ENCODE measurements at places on chromosomes 16 and 17.

- peak; percentile 79 for DNase-seq
Observed at GRCh38 chr17:77834170-77835115, 124.1 kb upstream of the TNRC6C start.

- peak; percentile 20 for DNase-seq
Observed at GRCh38 chr16:79645701-79646100, 45.2 kb upstream of the MAF start.

DNA sequence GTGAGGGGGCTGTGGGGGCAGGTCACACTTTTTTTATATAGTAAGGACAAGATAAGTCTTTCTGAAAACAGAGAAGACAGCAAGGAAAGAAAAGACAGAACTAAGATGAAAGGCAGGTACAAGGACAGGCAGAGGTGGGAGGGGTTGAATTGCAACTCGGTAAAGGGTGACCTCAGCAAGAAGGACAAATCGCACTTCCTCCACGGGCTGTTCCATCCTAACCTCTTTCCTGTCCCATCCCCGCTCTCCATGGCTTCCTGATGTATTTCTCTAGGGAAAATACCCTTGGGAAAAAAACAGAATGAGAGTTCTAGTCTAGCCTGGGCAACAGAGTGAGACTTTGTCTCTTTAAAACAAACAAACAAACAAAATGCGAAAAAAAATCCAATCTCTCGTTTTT, 57.3 kb downstream of the ARHGAP17 start:
- DNase-seq, result no peak

DNA sequence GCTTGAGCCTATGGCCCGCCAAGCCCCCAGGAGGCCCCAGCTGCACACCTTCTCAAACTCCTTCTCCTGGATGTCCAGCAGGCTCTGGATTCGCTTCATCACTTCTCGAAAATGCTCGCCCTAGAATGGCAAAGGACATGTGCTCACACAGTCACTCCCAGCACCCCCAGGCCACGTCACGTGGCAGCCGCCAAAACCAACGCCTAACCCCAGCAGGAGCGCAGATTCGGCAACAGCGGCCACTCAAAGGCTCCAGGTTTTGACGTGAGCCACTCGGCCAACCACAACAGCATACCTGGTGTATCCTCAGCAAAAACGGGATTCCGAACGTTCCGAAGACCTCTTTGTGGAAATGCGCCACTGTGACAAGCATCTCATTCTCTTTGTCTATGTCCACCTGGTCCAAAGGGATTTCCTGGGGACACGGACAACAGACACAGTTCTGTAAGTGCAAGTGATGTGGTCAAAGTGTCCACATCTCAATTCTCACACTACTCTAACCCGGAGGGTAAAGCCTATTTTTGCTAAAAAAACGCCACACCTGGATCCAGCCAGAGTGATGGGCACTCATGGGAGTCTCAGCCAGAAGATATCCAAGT, 12.7 kb downstream of the LITAFD start:
- DNase-seq, result no peak

- DNase-seq, result no peak
Observed at GRCh38 chr17:48478224-48479013, 48.4 kb upstream of the SKAP1 start.

DNA sequence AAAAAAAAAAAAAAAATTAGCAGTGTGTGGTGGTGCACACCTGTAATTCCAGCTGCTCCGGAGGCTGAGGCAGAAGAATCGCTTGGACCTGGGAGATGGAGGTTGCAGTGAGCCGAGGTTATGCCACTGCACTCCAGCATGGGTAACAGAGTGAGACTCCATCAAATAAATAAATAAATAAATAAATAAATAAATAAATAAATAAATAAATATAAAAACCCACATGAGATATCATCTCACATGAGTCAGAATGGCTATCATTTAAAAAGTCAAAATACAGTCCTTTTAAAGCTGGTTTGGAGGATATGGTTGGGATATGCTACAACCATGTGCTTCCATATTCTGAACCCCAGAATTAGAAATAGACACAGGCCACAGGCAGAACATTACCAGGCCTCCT, 114.3 kb downstream of the WSCD1 start:
- no peak for DNase-seq

DNA sequence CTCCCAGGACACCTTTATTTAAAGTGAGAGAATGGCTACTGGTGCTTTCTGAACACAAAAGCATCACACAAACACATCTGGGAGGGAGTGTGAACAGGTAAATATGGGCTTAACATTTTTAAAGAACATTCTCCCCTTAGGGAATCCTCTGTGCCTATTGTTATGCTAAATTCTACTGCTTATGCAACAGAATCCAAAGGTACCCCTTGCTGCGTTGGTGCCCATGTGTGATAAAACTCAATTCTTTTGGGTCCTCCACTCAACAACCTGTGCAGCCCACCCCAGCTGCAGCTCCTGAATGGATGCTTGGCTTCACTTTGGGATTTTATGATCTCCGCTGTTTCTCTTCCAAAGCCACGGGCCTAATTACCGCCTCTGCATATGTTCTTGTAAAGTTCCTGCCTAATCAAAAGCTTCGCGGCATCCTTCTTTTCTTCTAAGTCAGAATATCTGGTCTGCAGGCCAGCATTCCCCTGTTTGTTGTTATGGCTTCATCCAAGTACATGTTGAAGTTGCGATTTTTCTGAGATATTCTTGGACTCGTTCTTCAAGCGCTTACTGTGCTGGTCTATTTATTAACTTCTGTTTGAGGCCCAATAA, 23.9 kb downstream of the RHBDL3 start:
- no peak for DNase-seq

- DNase-seq, result peak; percentile 86
Observed at GRCh38 chr17:1908699-1909309, 79.0 kb downstream of the RPA1 start.

DNA sequence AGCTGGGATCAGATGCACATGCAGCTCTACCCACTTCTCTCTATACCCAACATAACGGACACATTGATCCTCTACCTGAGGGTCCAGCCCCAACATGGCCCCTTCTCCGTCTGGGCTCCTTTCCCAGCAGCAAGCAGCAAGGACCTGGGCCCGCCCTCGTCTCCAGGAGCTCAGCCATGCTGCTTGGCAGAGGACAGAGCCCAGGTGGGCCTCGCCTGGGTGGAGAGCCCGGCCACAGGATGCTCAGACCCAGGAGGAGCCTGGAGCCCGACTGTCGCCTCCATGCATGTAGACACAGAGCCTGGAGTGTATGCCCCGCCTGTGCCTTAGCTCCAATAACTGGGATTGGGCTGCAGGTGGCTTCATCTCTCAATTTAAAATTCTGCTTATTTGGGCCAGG, 57.0 kb downstream of the CCDC57 start:
- no peak for DNase-seq

- no peak for DNase-seq
Observed at GRCh38 chr16:86317813-86318650, 192.3 kb upstream of the FOXF1 start.

GRCh38 chr17:71850812-71851211, 270.0 kb upstream of the SOX9 start:
- DNase-seq, result no peak

GRCh38 chr17:33053676-33054075, 62.0 kb downstream of the SPACA3 start:
- no peak for DNase-seq
